ENCODE measurements at places on chromosomes 5 and 9. TPM values are rescaled to one million over a fixed set of nuclear protein-coding genes. Genes with fewer than 3 reads are reported as not detected.
A peak's percentile ranks its signal among the peaks of the same experiment; 100 is the strongest.

DNA sequence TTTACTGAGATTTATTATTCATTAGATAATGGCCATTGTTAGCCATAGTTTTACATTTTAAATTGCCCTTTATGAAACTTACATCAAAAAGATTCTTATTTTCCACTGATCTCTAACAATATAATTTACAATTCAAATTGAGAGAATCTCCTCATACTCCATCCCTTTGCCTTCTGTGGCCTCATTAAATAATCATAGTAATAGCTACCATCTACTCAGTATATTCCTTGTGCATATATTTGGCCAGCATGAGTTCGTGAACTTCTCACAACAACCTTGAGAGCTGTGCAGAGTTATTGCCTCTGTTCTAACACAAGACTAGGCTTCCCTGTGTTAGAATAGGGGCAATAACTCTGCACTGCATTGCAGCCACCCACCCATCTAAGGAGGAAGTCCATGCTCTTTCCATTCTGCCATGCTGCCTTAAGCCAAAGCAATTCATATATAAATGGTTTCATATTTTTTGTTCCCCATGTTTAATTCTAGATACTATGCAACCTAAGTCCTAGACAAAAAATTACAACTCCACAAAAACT, 99.1 kb downstream of the ADAMTSL1 start:
- no peaks in the 10 kb centered on the region for H3K36me3 ChIP-seq
- no peaks in the 10 kb centered on the region for H3K4me1 ChIP-seq
- DNase-seq: no peak
- H3K4me3 ChIP-seq: no peak overlapping the region

DNA sequence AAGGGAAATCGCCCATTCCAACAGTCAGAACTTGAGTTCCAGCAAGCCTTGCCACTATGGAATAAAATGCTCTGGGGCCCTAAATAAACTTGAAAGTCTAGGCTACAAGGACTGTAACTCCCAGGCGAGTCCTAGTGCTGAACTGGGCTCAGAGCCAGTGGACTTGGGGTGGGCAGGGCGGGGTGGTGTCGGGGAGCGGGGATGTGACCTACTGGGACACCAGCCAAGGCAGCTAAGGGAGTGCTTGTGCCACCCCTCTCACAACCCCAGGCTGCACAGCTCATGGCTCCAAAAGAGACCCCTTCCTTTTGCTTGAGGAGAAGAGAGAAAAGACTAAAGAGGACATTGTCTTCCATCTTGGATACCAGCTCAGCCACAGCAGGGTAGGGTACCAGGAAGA, 61.5 kb downstream of the MEIKIN start:
- DNase-seq: no peak
- H3K27ac ChIP-seq: no peak overlapping the region
- H3K27me3 ChIP-seq: no peaks in the 10 kb centered on the region
- H3K4me3 ChIP-seq: no peak overlapping the region
- no peaks in the 10 kb centered on the region for H3K36me3 ChIP-seq

GRCh38 chr9:100375658-100376057, 22.9 kb upstream of the TEX10 start:
- H3K27ac ChIP-seq: no peak overlapping the region
- no peaks in the 10 kb centered on the region for H3K36me3 ChIP-seq
- H3K4me1 ChIP-seq: no peaks in the 10 kb centered on the region
- H3K4me3 ChIP-seq: no peak overlapping the region

DNA sequence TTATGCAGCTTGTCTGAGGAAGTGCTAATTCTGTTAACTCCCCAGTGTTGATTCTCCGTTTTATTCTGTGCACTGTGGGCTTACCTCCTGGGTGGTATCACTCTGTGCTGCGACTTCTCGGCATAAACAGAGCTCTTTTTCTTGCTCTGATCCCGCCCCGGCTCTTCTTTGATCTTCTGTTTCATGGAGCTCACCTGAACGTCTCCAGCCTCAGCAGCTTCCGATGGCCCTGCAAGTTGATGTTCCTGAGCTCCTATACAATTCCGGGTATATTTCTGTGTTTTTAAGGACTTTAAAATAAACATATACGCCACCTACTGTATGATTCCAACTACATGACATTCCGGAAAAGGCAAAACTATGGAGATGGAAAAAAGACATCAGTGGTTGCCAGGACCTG, 110.8 kb downstream of the TENT4A start:
- H3K27me3 ChIP-seq: no peaks in the 10 kb centered on the region
- no peak overlapping the region for H3K27ac ChIP-seq
- H3K4me1 ChIP-seq: no peaks in the 10 kb centered on the region
- H3K36me3 ChIP-seq: no peaks in the 10 kb centered on the region
- H3K4me3 ChIP-seq: no peak overlapping the region
- no peak for DNase-seq

- H3K27ac ChIP-seq: peak overlapping the region; percentile 89
- DNase-seq: no peak
- H3K4me1 ChIP-seq: peaks cover 21% of the 10 kb centered on the region
- H3K36me3 ChIP-seq: no peaks in the 10 kb centered on the region
Measured at GRCh38 chr9:128321879-128322403, 306 bp downstream of the TRUB2 start.

- no peaks in the 10 kb centered on the region for H3K36me3 ChIP-seq
- no peak overlapping the region for H3K27ac ChIP-seq
- no peaks in the 10 kb centered on the region for H3K4me1 ChIP-seq
- H3K4me3 ChIP-seq: no peak overlapping the region
Measured at GRCh38 chr5:137192293-137192743, 306.8 kb downstream of the SPOCK1 start.

GRCh38 chr9:26802921-26803320, 89.7 kb downstream of the CAAP1 start:
- H3K4me1 ChIP-seq: no peaks in the 10 kb centered on the region
- H3K27me3 ChIP-seq: no peaks in the 10 kb centered on the region
- no peak overlapping the region for H3K4me3 ChIP-seq
- DNase-seq: no peak
- no peaks in the 10 kb centered on the region for H3K36me3 ChIP-seq

GRCh38 chr5:83955916-83956315, 235.3 kb upstream of the HAPLN1 start:
- H3K27me3 ChIP-seq: no peaks in the 10 kb centered on the region
- no peak overlapping the region for H3K27ac ChIP-seq
- no peak for DNase-seq
- no peaks in the 10 kb centered on the region for H3K36me3 ChIP-seq
- H3K4me3 ChIP-seq: no peak overlapping the region

DNA sequence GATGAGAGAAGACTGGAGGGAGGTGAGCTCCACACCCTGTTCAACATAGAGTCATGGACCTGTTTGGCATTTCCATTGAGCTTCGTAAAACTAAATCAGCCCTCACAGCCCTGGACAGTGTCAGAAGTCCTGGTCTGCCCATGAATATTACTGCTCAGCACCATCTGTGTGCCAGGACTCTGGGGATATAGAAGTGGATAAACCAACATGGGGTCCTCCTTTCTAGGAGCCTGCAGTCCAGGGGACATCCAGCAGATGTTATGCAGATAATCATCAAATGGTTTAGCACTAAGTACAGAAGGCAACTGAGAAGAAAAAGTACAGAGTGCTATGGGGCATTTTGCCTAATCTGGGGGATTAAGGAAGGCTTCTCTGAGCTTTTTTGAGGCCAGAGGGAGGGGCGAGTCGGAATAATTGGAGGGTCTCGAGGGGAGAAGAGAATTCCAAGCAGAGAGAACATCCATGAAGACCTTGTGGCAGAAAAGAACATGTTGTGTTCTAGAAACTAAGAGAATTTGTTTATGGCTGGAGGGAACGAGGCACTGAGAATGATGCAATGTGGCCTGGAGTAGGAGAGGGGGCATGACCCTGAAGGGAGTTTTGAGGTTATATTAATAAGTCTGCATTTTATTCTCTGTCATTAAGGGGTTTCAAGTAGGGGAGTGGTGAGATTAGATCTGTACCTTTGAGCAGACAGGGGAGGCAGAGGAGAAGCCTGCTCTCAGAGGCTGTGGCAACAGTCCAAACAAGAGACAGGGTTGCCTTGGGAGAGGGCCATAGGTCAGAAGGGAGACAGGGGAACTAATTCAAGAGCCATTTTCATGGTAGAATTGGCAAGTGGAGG, 63.5 kb upstream of the SLC2A8 start:
- no peaks in the 10 kb centered on the region for H3K36me3 ChIP-seq
- DNase-seq: no peak
- peaks cover 28% of the 10 kb centered on the region for H3K4me1 ChIP-seq
- peak overlapping the region; percentile 55 for H3K27ac ChIP-seq
- no peak overlapping the region for H3K4me3 ChIP-seq

GRCh38 chr9:78575081-78575480, 278.2 kb downstream of the PSAT1 start:
- no peaks in the 10 kb centered on the region for H3K36me3 ChIP-seq
- no peak overlapping the region for H3K27ac ChIP-seq
- no peak for DNase-seq
- no peaks in the 10 kb centered on the region for H3K27me3 ChIP-seq

DNA sequence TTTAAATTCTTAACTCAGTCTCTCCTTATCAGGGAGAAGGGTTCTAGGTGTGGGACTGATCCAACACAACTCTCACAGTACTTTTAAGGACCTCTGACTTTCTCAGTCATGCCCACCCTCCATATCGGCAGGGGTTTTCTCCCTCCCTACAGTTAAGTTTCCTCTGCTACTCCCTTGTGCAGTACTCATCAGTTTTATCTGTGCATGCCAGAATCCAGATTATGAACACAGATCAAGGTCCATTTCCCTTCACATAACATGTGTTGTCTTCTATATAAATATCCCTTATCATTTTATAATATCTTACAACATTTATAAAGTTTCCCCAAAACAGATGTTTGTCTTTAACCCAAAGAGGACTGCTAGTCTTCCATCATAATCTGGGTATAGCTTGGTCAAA, 986.5 kb upstream of the ARRDC3 start:
- H3K4me3 ChIP-seq: no peak overlapping the region
- no peaks in the 10 kb centered on the region for H3K27me3 ChIP-seq
- no peaks in the 10 kb centered on the region for H3K36me3 ChIP-seq
- H3K27ac ChIP-seq: no peak overlapping the region
- no peaks in the 10 kb centered on the region for H3K4me1 ChIP-seq
- no peak for DNase-seq

DNA sequence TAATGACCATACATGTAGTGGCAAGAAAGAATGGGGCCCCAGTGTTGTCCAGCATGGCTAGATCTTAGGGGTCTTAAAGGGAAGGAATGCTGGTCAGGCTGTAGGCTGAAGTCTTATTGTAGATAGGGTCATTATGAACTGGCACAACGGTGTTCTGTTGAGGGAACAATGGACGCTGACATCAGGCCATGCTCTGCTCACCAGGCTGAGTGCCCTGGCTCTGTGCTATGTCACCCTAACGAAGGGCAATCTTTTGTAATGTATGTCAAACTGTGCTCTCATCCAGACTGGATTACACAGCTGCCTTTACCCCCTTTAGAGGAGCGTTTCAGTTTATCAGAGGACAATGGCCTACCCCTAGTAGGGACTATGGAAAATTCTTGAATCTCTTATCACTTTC, 14.6 kb upstream of the ZNF608 start:
- H3K4me1 ChIP-seq: no peaks in the 10 kb centered on the region
- no peaks in the 10 kb centered on the region for H3K36me3 ChIP-seq
- no peak for DNase-seq
- H3K27me3 ChIP-seq: no peaks in the 10 kb centered on the region

- H3K27me3 ChIP-seq: no peaks in the 10 kb centered on the region
- no peak for DNase-seq
- H3K27ac ChIP-seq: no peak overlapping the region
Measured at GRCh38 chr9:96188571-96188970, 113.4 kb downstream of the HSD17B3 start.

- no peaks in the 10 kb centered on the region for H3K36me3 ChIP-seq
- H3K27ac ChIP-seq: no peak overlapping the region
- peak; percentile 24 for DNase-seq
- no peak overlapping the region for H3K4me3 ChIP-seq
- H3K27me3 ChIP-seq: no peaks in the 10 kb centered on the region
Measured at GRCh38 chr9:33233626-33234342, 6.2 kb upstream of the SPINK4 start.

- no peak for DNase-seq
- no peak overlapping the region for H3K4me3 ChIP-seq
- H3K36me3 ChIP-seq: no peaks in the 10 kb centered on the region
- no peak overlapping the region for H3K27ac ChIP-seq
- H3K27me3 ChIP-seq: no peaks in the 10 kb centered on the region
Measured at GRCh38 chr9:4097515-4097914, 202.4 kb downstream of the GLIS3 start.

Gene HRCT1
- 19.1 TPM for total RNA-seq

Gene CACNA1B
- not detected for total RNA-seq

Gene SOX30
- not detected for total RNA-seq

Gene PCDHGB6
- 7.3 TPM for total RNA-seq

Gene CSF2
- total RNA-seq: 5.5 TPM

Gene INSYN2B
- total RNA-seq: not detected

Gene RIGI
- 24.1 TPM for total RNA-seq

Gene CDC26
- 17.7 TPM for total RNA-seq

All from upper lobe of left lung (tissue), 6 donors.